Substantia nigra (tissue), 51 donors: ENCODE measurements at places on chromosomes 7 and 10.

- DNase-seq, result no peak
Measured at GRCh38 chr7:116933465-116933864, 19.8 kb upstream of the ST7 start.

DNA sequence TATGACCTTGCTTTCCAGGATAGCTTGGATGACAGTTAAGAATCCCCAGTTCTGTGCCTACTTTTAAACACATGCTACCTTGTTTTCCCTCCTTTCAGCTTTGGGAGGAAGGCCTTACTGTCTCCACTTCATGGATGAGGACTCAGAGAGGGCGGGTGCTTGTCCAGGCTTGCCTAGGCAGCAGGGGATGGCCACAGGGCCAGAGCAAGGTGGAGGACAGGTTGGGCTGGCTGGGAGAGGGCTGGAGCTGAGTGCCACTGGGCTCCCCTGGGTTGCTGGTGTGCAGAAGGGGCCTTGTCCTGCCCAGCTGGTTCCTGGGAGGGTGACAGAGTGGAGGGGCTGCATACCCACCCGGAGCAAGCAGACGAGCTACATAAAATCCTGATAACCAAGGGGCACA lies 117.8 kb downstream of the GRK5 start:
- DNase-seq, result no peak

DNA sequence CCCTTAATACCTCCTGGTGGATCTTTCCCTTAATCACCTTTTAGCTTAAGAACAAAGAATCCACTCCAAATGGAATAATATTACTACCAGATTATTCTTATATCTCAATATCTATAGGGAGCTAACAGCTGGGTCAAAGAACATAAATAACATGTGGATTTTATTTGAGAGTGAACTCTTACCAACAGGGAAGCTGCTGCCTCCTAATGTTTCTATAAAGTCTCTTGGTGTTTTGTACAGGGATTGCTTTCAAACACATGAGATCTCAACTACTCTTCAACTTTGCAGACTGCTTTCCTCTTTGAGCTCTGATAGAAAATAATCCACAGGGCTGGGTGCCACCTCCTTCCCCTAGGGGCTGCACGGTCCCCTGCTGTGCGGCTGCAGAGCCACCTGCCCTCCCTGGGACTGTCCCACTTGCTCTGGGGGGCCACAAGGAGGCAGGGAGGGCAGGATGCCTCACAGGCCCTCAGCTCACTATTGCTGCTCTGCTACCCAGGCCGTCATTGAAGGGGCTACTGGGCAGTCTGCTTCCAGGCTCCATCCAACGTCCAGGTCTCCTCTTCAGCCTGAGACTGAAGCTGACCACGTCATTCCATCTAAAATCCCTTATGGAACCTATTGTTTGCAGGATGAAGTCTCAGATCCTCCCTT lies 191.2 kb downstream of the CXCL12 start:
- no peak for DNase-seq

DNA sequence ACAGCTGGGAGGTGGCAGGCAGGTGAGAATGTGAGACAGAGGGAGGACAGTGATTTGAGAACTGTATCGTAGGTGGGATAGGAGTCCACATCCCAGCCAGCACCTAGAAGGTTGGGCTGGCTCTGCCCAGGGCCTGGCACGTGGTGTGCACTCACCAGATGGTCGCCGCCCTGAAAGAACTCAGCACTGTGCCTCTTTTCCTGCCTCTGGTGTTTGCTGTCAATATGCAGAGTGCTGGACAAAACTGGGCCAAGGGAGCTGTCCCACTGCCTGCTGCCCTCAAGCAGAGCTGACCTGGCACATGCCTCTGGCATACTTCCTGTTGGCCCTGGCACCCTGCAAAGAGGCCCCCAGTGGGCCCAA lies 36.8 kb downstream of the CHST3 start:
- DNase-seq, result no peak

GRCh38 chr10:43965033-43965917 lies 316.6 kb upstream of the ZNF32 start:
- no peak for DNase-seq

DNA sequence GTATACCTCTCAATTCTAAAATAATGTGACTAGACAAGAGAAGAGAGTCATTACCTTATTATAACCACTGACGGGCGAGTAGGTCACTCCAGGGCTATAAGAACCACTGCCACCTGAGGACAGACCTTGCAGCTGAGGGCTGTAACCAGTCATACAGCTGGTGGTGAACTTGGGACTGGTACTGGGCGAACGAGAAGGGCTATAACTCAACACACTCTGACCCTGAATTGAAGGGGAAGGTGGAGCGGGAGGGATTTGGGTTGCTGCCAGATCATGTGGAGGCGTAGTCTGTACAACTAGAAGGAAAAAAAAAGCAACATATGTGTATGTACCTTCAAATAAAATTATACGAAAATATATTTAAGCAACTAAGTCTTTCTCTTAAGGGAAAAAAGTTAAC lies 3.4 kb downstream of the TMEM209 start:
- DNase-seq, result no peak

DNA sequence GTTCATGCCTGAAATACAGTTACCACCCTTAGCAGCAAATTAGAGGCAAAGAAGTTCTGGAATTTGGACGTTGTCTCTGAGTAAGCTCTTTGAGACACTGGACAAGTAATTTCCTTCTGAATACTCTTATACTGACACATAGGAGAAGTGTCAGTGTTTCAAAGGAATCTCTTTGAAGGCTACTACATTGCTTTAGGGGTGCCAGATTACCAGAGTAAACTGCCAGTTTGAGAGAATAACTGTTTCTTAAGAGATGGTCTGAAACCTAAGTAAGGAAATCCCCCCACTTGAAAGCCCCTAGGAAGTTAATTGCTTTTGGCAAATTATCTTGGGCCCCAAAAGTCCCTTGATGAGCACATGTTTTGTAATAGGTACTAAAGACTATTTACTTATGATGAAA lies 3.4 kb downstream of the FAS start:
- DNase-seq, result no peak

DNA sequence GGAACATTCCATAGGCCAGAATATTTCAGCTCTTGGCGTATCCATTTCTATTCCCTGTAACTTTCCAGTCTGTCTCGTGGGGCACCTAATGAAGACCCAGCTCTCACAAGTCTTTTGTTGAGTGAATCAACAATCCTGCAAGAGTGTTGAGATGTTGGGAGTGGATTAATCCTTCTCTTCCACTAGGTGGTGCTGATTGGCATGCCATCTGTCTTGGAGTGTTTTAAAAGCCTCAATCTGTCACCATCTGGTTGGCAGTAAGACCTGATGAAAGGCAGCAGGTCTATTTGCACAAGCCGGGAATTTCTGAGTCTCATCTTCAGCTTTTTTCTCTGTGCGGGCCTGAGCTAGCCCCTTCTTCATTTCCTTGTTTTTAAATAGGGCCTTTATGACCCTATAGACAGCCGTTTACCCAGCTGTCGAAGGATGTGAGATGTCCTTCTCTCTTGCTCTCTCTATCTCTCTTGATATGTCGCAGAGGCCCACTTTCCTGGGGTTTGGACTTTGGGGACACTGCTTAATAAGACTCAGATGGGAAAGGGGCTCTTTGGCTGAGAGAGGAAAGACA lies 180.5 kb downstream of the ZNF365 start:
- DNase-seq, result no peak

- DNase-seq, result no peak
Measured at GRCh38 chr7:135493362-135493761, 16.5 kb downstream of the CNOT4 start.

- no peak for DNase-seq
Measured at GRCh38 chr10:100362570-100363496, 15.8 kb downstream of the SCD start.

DNA sequence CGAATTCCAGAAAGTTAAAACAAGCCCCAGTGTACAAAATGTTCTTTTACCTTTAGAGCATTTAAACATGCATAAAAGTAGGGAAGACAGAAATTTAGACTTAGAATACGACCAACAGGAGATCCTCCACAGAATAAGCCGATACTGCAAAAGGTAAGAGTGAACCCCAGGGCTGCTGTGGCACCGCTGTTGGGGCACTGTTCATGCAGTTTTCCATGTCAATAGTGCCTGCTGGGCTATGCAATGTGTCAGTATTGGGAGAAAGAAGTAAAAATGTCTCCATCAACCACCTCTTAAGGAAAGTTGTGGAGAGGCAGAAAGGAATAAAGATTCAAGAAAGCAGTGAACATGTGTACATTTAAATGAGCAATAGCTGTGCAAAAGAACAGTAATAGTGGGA lies 326.5 kb upstream of the SEMA3C start:
- DNase-seq, result no peak

DNA sequence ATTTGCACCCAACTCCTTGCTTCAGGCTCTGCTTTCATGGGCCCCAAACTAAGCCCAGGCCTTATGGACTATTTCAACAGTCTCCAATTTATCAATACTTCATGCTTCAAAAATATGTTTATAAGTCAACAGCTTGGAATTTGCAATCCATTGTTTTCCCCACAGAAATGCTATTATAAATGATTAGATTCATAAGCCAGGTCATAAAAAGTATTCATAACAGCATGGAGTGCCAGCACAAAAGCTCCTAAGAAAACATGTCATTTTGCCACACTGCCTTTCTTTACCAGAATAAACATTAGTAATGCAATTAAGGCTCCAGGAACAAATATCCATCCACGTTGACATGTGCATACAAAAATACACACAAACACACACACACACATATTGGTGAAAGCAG lies 30.1 kb downstream of the OSBPL3 start:
- no peak for DNase-seq

DNA sequence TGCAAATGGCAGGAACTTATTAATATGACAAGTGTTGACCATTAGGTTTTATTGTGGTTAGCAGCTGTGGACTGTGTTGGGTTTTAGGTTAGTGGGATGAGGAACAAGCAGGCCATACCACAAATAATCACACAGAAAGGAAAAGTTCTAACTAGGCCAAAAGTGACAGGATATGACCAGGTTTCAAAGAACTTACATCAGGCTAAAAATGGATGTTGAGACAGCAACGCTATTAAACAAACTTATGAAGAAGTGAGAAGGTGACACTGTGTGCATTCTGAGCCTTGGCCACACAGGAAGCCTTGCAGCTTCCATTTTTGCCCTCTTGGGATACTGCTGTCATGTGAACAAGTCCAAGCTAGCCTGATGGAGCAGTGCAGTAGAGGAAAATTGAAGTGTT lies 568.8 kb downstream of the HTR7 start:
- DNase-seq, result no peak

DNA sequence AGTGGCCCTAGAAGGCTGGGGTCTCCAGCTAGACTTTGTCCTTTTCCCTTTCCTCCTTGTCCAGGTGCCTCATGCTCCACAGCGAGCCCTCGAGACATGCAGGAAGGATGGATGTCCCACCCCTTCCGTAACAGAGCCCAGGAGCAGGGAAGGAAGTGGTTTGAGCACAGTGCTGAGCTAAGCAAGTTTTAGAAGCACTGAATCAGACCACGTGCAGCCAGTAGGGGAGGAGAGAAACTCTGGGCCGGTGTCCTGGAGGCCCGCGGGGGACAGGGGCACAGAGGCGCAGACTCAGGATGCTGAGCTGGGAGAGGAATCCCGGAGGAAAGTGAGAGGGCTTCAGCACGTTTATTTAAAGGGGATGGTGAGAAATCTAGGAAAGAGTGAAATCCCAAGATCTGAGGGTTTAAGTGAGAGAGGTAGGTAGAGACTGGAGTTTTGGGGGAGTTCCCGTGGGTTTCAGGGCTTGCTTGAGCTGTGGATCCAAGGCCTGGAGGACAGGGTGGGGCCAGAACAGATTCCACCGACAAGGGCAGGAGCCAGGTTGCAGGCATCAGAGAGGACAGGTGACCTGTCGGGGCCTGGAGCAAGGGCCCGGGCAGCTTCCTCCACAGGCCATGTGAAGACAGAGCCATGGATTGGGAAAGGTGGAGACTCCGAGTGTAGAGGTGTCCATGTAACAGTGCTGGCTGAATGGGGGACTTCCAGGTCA lies 4.4 kb upstream of the IRF5 start:
- peak; percentile 24 for DNase-seq

GRCh38 chr10:69402386-69402785 lies 14.3 kb downstream of the TACR2 start:
- no peak for DNase-seq

- DNase-seq, result no peak
Measured at GRCh38 chr10:70905071-70906021, 17.0 kb upstream of the PCBD1 start.

DNA sequence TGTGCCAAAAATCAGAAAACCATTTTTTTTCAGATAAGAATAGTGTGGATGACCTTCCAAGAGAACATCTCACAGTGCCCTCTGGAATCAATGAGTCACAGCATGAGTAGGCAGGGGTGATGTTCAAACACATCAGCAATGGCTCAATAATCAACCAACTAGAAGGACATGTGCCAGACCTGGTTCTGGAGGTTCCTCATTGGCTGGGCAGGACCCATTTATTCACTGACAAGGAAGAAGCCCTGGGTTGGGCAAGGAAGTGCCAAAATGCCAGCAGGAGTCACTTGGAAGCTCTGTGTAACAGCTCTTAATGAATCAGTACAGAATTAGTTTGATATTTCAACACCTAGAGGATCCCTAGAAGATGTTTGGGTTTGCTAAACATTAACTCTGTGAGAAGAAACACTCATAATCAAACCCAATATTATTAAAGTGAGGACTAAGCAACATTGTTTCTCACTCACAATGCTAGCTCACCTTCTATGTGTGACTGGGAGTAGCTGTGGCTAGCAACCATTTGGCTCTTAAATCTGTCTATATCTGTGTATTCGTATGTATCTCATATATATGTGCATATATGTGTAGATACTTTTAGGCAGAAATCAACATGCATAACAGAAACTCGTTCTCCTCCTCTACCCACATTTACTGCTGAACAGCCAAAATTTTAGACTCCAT lies 72.3 kb upstream of the APBB1IP start:
- no peak for DNase-seq

DNA sequence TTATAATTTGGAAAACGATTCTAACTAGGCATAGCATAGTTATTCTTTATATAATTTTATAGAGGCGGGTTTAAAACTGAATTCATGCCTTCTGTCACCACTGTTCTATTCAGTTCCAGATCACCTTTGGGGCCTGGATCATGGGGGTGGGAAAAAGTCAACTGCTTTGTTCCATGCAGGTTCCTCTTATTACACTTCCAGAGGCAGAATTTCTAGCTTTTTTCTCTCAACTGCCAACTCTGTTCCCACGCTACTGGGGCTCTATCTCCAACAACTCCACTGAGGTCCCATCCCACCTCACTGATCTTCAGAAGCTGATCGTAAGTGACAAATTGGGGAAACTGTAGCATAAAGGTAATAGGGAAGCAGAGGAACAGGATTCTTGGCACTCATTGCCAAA lies 283.6 kb upstream of the IMMP2L start:
- DNase-seq, result no peak

DNA sequence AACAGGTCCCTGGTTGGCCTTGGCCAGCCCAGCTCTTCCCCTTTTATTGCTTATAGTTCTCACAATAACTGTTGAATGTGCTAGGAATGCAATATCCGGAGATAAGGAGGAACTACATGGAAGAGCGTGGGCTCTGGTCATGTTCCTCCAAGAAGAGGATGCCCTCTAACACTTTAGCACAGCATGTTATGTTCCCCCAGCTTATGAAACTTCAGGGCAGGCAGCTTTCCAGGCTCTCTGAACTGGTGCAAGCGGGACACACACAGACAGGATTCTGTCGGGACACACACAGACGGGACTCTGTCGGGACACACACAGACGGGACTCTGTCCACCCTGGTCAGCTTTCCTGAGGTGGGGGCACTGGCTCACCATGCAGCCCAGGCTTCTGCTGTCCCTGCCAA lies 141.6 kb downstream of the PKD1L1 start:
- no peak for DNase-seq
